Fibroblast of skin of abdomen (primary cell): ENCODE measurements at places on chromosomes 16 and 17.

DNA sequence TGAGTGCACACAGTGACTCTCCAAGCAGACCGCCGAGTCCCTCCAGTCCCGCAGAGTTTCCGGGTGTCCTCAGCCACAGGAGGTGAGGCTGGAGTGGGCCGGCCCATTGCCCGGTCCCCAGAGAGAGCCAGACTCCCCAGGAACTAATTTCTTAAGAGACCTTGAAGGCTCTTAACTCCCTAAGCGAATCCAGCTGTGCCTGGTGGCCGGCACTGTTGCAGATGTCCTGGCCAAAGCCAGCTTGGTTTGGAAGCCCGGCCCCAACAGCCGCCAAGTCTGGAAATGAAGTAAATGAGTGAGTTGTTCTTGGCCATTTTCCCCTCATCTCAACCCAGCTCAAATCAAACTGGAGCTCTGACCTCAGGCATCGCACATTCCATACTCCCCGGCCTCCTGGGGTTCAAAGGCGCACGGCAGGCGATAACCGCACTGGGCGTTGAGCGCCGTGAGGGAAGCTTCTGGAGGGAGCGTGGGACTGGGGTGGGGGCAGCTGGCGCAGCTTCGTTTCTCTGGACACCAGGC, 42.0 kb downstream of the CMIP start:
- peak; percentile 39 for DNase-seq

- DNase-seq: peak; percentile 25
Measured at GRCh38 chr16:23509782-23510163, 521 bp downstream of the GGA2 start.

- DNase-seq: no peak
Measured at GRCh38 chr16:84532855-84533486, 28.5 kb upstream of the MEAK7 start.

- peak; percentile 23 for DNase-seq
Measured at GRCh38 chr16:54933281-54934011, 2.8 kb downstream of the IRX5 start.

DNA sequence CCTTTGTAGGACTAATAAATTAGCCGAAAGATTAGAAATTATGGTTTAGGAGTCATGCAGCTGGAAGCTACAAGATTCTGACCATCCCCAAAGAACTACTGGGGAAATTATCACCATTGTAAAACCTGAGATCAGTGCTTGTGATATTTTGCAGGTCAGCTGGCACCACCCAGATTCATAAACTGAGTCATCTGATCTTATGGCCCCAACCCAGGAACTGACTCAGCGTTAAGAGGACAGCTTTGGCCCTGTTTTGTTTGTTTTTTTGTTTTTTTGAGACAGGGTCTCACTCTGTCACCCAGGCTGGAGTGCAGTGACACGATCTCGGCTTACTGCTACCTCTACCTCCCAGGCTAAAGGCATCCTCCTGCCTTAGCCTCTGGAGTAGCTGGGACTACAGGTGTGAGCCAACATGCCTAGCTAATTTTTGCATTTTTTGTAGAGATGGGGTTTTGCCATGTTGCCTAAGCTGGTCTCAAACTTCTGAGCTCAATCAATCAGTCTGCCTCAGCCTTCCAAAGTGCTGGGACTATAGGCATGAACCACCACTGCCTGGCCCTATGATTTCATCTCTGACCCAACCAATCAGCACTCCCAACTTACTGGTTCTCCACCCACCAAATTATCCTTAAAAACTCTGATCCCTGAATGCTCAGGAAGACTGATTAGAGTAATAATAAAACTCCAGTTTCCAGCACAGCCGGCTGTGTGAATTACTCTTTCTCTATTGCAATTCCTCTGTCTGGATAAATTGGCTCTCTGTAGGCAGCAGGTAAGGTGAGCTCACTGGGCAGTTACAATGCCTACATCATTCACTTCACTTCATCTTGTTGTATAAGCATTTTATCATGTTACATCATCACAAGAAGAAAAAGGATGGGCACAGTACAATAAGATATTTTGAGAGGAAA, 79.4 kb upstream of the KSR1 start:
- no peak for DNase-seq

GRCh38 chr16:80717611-80718010, 86.8 kb downstream of the CDYL2 start:
- no peak for DNase-seq

- no peak for DNase-seq
Measured at GRCh38 chr16:19005561-19006445, 22.1 kb downstream of the TMC7 start.

DNA sequence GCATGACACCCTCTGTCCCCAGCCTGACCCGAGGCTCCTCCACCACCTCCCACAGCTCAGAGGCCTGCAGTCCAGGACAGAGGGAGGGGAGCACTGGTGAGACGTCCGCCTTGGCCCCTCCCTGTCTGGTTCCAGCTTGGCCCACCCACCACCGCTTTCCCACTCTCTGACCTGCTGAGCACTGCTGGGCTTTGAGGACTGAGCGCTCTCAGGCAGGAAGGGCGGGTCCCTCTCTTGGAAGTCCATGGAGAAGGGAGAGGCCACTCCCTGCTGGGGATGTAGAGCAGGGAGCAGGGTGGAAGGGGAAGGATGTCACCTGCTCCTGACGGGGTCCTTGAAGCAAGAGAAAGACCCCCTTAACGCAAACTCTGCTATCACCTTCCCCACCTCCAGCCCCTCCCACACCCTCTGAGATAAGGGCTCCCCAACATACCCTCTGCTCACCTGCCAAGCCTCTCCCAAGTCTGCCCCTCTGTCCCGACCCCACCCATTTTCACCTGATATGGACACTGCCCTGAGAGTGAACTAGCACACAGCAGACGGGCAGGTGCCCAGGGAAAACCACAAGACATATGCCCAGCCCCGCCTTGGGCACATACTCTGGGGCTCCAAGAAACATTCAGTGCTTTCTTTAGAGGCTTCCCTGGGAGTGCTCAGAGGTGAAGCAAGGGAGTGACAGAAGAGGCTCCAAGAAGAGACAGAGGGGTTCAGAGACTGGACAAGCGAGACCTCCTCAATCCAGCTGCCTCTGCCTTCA, 1.4 kb downstream of the OSBPL7 start:
- no peak for DNase-seq

- peak; percentile 45 for DNase-seq
Measured at GRCh38 chr17:50986989-50987660, 121.0 kb upstream of the TOB1 start.

GRCh38 chr16:16991711-16992110, 479.0 kb downstream of the XYLT1 start:
- no peak for DNase-seq

DNA sequence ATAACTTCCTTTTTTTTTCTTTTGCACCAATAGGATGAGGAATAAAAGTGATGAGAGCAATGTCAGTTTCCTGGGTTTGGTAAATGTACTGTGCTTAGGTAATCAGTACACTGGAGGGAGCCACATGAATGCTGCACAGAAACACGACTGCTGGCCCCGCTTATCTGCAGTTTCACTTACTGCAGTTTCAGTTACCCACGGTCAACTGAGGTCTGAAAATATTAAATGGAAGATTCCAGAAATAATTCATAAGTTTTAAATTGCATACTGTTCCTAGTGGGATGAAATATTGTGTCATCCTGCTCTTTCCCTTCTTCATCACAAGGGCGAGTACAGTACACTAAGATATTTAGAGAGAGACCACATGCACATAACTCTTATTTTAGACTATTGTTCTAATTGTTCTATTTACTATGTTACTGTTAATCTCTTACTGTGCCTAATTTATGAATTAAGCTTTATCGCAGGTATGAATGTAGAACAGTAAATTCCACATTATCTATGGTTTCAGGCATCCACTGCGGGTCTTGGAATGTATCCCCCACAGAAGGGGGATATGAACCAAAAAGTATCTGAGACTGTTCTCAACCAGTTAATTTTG, 6.4 kb upstream of the LGALS3BP start:
- DNase-seq: peak; percentile 18

- DNase-seq: no peak
Measured at GRCh38 chr16:87351320-87351698, 32.3 kb downstream of the FBXO31 start.
